Activated CD8-positive, alpha-beta memory T cell treated with anti-CD3 and anti-CD28 coated beads for 1 hour (primary cell): ENCODE measurements at places on chromosomes 16 and 17.

GRCh38 chr16:31348579-31348978 is 6.4 kb upstream of the ITGAX start:
- DNase-seq: no peak

DNA sequence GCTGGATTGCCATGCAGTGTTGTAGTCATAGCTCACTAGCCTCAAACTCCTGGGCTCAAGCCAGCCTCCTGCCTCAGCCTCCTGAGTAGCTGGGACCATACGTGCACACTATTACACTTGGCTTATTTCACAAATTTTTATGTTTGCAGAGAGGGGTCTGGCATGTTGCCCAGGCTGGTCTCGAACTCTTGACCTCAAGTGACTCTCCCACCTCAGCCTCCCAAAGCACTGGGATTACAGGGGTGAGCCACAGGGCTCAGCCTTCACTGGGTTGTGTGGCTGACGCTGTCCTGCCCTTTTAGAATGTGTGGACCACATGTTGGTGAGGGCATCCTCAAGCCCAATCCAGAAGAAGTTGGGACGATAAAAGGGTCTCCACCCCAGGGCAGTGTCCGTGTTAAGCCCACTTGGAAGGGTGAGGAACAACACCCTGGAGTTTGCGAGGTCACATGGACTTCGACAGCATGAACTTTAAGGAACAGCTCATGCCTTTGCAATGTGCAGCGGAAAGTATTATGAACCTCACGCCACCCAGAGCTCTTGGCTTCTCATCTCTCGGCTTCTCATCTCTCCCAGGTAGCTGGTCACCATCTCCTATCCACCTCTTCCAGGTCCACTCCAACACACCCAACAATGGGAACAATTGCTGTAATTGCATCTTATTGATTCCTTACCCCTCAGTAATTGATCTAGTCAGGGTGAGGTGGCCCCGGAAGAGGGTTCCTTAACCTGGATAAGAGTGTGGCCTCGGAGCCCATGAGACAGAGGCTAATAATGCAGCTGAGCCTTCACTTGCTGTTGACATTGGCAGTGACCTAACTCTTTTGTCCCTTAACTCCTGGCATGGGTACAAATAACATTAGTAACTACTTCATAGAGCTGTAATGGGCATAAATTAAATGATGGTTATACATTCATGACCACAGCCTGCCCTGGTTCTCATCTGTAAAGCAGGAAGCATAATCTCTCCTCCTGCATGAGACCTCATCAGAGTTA is 6.7 kb downstream of the FOXL1 start:
- no peak for DNase-seq

- no peak for DNase-seq
Measured at GRCh38 chr17:1197379-1197778, 17.6 kb upstream of the ABR start.

DNA sequence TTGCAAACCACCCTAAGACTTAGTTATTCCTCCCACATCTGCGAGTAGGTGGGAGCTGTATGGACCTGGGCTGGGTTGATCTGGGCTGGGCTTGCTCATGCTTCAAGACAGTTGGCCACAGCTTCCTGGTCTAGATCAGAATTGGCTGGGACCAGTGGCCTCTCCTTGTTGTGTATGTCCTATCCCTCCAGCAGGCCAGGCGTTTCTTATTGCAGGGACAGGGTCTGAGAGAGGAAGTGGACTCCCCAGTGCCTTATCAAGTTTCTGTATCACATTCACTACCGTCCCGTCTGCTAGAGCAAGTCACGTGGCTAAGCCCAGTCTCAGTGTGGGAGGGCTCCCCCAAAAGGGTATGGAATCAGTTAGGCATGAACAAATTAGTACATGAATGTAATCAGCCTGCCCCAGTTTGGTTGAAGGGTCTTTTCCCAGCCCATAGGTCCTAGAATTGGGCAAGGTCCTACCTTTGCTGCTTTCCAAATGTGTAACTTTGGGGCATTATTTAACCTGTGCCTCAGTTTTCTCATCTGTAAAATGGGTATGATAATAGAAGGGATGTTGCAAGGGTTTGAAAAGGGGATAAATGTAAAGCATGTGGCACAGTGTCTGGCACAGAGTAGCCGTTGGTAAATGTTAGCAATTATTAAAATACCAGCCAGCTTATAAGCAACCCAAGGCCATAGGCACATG is 36.0 kb downstream of the NKD1 start:
- no peak for DNase-seq

GRCh38 chr17:2089021-2089422 is 34.1 kb downstream of the HIC1 start:
- DNase-seq: no peak

GRCh38 chr16:30615358-30616091 is 5.3 kb upstream of the ZNF689 start:
- peak; percentile 42 for DNase-seq

GRCh38 chr17:16486373-16487250 is 5.4 kb downstream of the LRRC75A start:
- no peak for DNase-seq

- DNase-seq: no peak
Measured at GRCh38 chr17:67125417-67125816, 81.1 kb downstream of the CACNG1 start.

DNA sequence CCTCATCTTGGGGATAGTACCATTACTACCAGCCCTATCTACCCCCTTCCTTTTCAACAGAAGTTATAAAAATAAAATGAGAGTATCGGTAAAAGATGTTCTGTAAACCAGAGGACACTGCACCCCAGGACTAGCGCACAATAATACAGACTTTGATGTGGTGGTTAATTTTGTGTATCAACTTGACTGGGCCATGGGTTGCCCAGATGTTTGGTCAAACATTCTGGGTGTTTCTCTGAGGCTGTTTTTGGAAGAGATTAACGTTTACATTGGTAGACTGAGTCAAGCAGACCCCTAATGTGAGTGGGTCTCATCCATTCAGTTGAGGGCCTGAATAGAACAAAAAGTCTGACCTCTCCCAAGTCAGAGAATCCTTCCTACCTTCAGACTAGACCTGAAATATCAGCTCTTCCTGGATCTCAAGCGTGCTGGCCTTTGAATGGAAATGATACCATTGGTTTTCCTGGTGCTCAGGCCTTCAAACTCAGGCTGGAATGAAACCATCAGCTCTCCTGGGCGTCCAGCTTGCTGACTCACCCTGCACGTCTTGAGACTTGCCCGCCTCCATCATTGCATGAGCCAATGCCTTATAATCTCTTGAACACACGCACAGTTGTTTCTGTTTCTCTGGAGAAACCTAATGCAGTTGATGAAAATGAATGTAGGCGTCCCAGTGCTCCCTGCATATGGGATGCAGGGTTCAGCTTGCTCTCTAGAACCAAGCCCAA is 10.1 kb downstream of the MRM1 start:
- DNase-seq: no peak

- no peak for DNase-seq
Measured at GRCh38 chr17:3039736-3040135, 23.7 kb downstream of the OR1D5 start.

GRCh38 chr17:27315322-27315721 is 21.4 kb downstream of the WSB1 start:
- no peak for DNase-seq

DNA sequence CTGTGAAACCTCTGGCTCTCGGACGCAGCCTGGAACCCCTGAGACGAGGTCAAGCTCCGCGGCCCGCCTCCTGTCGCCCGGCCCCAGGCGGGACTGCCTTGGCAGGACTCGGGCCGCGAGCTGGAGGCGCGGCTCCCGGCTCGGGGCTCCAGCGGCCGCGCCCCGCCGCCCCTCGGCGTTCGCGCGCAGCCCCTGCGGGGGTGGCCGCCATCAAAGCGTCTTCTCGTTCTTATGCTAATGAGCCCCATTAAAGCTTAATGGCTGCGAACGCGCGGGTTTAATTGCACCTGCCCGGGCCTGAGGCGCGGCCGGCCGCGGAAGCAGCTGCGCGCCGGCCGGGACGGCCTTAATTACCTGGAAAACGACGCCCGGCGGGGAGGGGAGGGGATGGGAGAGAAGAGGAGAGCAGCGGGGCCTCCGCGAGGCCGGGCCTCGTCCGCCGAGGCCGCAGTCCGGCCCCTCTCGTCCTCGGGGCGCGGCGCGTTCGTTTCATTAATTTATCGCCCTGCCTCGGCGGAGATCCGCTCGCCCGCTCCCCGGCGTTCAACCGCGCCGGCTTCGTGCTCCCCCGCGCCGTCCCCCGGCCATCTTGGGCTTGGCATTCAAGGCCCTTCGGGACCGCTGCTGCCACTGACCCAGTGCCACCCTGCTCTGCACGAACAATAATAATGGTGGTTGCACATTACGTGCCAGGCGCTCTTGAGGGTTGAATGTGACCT is 19.2 kb downstream of the RAI1 start:
- no peak for DNase-seq

DNA sequence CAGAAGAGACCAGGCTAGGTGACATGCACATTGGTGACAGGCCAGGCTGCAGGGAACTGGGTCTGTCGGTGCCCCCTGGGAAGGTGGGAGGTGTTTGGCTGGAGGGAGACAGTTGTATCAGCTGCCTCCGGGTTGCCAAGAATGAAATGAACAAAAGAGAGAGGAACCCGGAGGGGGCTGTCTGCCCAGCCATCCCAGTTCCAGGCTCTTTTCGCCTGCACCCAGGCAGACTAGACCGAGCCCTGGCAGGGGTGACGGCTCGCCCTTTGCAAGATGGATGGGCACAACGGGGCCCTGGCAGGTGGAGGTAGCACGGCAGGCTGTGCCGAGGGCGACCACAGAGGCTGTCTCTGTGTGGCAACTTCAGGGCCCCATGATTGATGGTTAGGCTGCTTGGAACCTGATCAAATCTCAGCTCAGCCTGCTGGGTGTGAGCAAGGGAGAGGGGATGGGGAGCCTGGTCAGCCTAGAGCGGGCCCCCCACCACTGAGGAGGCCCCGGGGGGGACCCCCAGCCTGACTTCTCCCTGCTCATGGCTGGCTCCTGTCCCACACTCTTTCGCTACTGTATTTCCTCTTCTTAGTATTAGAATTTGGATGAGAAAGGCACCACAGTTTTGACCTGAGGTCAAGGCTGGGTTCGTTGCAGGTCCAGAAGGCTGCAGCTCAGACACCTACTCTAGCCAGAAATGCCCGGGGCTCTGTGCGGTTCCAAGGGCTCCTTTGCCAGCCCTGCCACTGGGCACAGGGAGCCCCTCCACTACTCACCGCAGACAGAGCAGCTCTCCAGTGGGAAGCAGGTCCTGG is 118.9 kb upstream of the CHMP6 start:
- no peak for DNase-seq

GRCh38 chr16:53433509-53433908 is 762 bp upstream of the RBL2 start:
- no peak for DNase-seq

GRCh38 chr17:64920026-64920418 is 744 bp upstream of the LRRC37A3 start:
- no peak for DNase-seq

DNA sequence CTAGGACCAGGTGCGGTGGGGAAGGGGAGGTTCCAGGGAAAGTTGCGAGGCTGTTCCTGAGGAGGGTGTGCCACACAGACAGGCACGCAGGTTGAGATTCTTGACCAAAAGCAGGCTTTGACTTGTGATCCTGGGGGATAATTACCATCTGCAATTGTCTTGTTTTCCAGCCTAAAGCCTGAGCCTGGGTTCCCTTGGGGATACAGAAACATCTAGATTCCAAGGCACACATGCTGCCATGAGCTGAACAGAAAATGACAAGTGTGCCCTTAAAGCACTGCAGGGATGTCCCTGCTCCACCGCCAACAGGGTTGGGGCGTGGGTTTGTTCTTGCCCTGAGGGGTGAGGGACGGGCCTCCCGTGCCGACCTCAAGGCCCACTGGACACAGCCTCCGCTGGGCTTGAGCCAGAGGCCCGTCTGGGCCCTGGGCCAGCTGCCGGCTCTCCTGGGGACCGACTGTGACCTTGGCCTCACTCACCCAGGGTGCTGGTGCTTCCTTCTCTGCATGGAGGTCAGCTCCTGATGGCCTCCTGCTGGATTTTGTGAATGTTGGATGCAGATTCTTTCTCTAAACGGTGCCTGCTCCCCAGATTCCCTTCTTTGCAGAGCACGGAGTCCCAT is 14.0 kb downstream of the CA5A start:
- no peak for DNase-seq

- DNase-seq: no peak
Measured at GRCh38 chr17:50346313-50347116, 589 bp downstream of the XYLT2 start.

DNA sequence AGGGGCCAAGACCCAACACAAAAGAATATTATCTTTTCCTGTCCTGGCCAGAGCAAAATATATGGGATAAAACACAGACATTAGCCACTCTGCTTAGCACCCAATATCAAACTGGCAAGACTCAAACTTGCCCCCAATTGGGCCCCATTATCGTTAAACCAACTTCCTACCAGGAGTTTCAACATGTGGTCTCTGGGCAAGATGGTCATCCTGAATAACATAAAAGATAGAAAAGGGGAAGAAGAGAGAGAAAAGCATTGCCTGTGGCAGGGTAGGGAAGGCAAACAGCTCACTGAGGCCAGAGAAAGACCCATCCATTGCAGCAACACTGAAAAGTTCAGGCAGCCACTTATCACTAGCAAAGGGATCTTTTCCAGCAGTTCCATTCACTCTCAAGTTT is 502.1 kb downstream of the KIF2B start:
- no peak for DNase-seq

GRCh38 chr16:85980686-85981085 is 81.7 kb downstream of the IRF8 start:
- no peak for DNase-seq

DNA sequence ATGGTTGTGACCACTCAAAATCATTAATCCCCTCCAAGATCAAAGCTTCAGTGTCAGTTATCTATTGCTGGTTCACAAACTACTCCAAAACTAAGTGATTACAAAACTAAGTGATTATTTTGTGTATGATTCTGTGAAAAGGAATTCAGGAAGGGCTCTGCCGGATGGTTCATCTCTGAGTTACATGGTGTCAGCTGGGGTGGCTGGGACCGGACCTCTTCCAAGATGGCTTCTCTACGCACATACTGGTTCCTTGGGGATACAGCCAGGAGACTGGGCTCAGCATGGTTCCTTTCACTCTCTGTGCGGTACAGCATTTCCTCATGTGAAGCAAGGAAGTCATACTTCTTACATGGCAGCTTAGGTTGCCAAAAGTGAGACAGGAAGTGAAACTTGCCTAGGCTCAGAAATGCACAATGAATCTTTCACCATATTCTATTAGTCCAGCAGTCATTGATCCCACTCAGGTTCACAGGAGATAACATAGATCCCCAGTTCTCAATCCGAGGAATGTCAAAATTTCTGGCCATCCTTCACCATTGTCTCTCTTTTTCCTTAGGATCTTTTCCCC is 97.9 kb upstream of the IRX6 start:
- DNase-seq: no peak

DNA sequence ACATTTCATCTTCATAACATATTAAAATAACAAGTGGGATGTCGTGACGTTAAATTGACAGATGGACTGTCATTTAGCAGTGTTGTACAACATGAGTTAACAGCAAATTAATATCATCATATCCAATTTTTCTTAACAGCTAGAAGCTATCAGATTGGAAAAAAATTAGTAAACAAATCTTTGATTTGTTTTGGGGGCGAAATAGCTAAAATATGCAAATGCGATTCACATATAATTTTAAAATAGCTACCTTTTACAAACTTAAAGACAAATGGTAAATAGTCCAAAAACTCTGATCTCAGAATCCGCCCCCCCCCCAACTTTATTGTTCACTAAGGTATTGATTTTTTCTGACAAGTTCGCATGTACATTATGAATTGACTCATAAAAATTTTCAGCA is 20.3 kb upstream of the NACA2 start:
- DNase-seq: no peak

GRCh38 chr16:61780161-61780560 is 256.1 kb downstream of the CDH8 start:
- no peak for DNase-seq
